ENCODE measurements at places on chromosomes 13 and 19.

DNA sequence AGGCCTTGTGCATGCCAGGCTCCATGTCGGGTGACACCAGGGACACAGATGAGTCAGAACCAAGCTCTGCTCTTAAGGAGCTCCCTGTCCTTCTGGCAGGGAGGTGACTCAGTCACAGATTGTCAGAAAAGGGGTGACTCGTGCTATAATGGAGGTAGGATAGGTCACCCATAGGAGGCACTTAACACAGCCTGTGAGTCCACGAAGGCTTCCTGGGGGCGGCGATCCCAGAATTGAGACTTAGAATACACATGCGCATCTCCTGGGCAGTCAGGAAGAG, 19.6 kb downstream of the FUZ start:
- DNase-seq = peak; percentile 68

DNA sequence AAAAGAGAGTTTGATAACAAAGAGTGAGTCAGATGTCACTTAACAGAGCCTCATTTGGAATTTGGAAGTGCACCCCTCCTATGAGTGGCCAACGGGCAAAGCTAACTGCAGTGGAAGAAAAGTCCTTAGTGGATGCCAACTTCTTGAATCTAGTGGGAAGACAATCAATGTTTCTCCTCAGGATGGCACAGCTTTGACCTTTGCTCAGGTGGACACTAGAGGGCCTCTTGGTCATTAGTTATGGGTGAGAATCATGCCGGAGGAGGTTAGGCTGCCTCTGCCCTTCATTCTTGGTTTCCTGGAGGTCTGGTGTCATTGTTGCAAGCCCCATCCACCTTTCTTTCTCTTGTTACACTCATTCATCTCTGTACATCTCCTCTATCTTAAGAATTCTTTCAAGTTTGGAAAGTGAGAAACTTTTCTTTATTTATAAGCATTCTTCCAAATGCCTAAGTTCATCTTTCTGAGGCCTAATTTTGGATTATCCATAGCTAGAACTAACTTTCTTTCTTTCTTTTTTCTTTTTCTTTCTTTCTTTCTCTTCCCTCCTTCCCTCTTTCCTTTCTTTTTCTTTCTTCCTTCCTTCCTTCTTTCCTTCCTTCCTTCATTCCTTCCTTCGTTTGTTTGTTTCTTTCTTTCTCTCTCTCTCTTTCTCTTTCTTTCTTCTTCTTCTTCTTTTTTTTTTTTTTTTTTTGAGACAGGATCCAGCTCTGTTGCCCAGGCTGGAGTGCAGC, 327.2 kb upstream of the TSHZ3 start:
- DNase-seq = no peak

DNA sequence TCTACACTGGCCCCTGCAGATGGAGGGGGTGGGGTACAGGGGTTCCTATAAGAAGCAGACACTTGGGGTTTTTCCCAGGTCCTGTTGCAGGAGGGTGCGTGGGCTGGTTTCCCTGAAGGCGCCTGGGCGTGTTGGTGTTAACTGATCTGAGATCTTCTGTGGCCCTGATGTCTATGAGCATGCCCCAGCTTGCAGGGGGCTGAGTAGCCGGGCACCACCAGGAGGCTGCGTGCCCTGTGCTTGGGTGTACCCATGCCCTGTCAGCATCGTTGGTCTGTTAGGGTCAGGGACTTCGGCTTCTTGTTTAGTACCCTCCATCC, 45.3 kb downstream of the CAPN12 start:
- no peak for DNase-seq

- peak; percentile 62 for DNase-seq
Measured at GRCh38 chr19:10603084-10603872, 16.2 kb upstream of the AP1M2 start.

DNA sequence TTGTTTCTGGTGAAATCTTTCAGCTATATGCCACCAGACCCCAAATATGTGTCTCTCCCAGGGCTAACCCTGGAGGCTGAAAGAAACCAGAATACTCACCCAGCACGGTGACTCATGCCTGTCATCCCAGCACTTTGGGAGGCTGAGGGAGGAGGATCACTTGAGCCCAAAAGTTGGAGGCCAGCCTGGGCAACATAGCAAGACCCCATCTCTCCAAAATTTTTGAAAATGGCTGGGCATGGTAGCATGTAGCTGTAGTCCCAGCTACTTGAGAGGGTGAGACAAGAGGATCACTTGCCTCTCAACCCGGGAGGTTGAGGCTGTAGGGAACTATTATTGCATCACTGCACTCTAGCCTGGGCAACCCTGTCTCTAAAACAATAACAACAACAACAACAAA, 76.1 kb upstream of the UQCRFS1 start:
- DNase-seq = no peak

All from EH (cell line).